ENCODE measurements at places on chromosomes 5 and 9. TPM values are rescaled to one million over a fixed set of nuclear protein-coding genes. Genes with fewer than 3 reads are reported as not detected.

The PCDHGB3 gene
- polyA plus RNA-seq = 2.6 TPM

GRCh38 chr9:134332266-134332665 lies 6.0 kb downstream of the RXRA start:
- no peak for DNase-seq

DNA sequence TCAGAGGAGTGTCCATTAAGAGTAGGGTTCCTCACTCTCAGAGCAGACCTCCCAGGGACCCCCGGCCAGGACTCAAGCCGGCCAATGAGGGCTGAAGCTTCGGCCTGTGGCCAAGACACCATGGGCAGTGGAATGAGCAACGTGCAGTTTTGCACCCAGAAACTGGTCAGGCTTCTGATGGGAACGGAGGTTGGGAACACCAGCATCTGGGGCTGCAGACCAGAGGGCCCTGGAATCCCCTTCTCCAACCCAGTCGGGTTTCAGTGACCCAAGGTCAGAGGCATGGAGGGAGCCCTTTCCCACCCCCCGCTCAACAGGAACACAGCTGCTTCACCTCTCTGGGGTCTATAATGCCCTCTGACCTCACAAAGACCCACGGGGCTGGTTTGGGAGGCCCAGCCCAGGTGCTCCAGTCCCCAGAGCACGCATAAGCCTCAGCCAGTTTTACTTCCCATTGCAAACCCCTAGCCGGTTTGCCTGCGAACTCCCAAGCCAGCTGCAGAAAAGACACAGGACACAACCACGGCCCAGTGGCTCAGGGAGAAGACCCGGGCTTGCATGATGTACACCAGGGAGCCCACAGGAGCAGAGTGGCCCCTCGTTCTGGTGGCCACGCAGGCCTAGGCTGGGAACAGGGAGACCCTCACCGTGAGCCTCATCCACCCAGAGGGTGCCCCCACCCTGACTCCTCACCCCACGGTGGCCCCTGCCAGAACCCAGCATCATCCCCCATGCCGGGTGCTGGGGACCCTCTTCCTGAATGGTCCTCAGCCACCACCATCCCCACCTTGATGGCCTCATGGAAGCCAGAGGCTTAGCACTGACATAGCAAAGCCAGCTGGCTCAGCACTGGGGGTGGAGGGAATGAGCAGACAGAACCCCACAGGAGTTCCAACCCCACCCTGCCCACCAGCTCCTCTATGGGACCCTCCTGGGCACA lies 30.6 kb downstream of the VAV2 start:
- no peak for DNase-seq

The SLC38A9 gene
- polyA plus RNA-seq = 38.3 TPM

DNA sequence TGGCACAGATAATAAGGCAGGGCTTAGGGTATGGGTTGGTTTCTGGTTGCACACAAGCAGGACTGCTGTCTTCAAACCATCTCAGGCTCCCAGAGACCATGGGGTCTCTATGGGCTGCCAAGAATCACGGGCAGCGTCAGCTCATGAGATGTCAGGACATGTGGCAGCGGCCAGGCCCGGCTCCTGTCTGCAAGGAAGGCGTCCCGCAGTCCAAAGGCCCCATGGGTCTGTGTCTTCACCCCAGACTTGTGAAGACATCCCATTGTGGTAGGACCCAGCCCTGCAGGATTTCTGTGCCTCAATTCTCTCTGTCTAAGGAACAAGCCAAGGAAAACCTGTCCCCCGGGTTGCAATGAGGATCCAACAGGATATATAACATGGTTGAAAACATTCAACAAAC lies 32.6 kb downstream of the IPPK start:
- no peak for DNase-seq

DNA sequence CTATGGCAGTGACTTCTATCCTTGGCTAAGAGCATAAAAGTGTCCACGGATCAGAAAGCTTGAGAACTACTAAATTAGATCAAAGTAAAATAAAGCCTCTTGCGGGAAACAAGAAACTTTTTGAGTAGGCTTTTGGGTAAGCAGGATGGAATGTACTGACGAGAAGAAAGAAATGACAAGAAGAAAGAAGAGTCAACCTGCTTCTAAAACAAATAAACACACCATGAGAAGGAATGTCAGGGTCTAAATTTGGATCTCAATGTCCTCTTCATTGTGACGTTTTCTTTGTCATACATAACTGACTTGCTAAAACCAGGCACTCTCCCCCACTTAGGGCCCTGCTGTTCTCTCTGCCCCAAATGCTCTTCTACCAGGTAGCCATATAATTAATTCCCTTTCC lies 290.1 kb upstream of the PTGER4 start:
- DNase-seq = no peak

The ADAM19 gene
- 9.8 TPM for polyA plus RNA-seq

DNA sequence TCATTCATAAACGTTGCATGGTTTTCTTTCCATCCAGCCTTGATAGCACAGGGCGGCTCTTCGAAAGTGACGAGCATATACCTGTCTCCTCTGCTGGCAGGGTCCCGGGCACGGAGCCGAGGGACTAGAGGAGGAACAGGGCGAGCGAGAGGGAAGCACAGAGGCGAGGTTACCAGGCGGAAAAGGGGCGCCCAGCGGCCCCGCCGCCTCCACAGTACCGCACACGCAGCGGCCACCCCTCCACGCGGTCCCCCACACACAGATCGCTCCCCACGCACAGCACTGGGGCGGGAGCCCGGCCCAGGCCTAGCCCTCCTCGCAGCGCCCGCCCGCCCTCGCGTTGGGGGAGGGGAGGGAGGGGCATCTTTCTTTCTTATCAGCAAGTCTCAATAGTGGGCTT lies 296.6 kb upstream of the DAB2 start:
- DNase-seq = no peak

DNA sequence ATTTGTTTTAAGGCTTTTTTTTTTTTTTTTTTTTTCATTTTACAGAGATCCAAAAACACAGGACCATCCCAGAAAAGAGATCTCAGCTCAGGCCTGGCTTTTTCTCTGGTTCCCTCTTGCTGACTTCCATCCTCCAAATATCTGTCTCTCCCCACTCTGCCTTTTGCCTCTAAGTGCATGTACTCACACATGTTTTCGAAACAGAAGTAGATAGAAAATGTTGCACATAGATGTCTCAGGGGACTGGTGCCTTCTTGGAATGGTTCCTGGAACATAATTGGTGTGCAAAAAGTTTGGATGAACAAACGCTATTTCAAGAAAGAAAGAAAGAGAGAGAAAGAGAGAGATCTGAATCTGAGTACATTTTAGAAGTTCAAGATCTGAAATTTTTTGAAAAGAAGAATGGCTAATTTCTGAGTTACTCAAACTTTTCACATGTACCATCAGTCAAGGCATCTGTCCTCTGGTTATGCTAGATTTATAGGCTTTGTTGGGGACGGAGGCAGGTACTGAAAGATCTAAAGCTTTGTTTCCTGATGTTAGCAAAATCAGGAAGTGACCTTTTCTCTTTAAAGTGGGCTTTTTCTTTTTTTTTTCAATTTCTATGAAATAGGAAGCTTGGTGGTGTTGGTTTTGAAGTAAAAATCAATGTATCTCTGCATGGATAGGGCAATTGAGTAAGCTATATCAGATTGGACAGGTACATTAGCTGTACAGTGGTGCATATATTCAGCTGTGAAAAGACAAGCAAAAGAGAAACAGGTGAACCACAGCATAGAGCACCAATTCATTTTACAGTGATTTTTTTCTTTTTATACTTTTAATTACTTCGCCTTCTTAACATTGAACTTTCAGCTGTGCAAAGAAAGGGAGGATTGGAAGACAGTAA lies 8.5 kb upstream of the TNFSF8 start:
- no peak for DNase-seq

DNA sequence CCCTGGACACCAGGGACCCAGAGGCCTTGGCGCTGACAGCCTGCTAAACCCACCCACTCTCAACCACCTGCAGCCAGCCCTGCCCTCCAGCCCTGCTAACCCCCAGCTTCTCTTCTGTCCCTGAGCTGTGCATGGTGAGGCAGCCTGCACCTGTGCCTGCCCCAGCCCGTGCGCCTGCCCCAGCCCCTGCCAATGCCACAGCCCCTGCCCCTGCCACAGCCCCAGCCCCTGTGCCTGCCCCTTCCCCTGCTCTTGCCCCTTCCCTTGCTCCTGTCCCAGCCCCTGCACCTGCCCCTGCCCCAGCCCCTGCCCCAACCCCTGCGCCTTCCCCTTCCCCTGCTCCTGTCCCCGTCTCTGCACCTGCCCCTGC lies 43.3 kb upstream of the IRX4 start:
- DNase-seq = no peak

The GMCL2 gene
- polyA plus RNA-seq = not detected

DNA sequence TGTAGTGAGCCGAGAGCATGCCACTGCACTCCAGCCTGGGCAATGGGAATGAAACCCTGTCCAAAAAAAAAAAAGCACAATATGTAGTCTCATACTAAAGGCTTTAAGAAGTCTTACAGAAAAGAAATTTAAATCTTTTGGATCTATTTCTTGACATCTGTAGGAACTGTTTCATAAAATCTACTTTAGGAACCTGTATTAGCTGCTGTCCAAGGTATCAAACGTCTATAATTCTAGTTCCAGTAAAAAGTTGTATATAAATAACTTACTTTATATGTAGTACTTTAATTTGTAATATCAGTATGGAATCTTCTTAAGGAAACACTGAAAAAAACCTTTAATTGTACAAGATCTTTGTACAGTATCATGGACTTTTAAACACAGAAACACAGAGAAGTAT lies 106.8 kb upstream of the RASGRF2 start:
- DNase-seq = no peak

DNA sequence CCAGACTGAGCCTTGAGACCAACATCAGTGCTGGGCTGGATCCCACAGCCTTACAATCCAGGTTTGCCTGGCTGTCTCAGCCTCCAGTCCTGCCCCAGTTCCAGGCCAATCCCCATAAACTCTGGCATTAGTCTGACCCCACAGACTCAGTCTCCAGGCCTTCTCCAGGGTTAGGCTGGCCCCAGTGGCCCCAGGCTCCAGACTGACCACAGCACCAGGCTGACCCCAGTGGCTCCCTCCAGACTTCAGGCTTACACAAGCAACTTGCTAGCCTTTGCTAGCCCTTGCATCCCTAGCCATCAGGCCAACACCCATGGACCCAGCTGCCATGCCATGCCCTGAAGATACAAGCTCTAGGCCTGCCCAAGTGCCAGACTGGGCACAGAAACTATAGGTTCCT lies 1326.0 kb upstream of the C9orf72 start:
- no peak for DNase-seq

- DNase-seq = no peak
These were observed 91.1 kb downstream of the ANKRD18A start for GRCh38 chr9:38529317-38529716.

DNA sequence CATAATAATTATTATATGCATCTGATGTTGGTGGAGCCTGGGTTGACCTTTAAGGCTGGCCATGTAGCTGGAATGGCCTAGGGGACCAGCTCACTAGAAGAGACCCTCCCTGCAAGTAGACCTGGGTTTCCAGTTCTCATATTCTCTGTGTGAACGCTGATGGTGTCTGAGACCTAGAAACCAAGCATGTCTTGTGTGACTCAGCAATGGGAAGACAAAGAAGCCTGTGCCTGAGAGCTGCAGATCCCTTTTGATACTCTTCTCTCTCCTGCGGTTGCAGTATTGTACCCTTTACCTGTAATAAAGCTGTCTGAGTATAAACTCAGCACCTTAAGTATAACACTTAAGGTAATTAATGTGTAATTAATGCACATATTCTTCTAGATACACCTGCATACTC lies 22.2 kb downstream of the C9orf152 start:
- DNase-seq = no peak

The UNC13B gene
- 26.4 TPM for polyA plus RNA-seq

The SYK gene
- polyA plus RNA-seq = 35.7 TPM

The IL5 gene
- polyA plus RNA-seq = not detected

DNA sequence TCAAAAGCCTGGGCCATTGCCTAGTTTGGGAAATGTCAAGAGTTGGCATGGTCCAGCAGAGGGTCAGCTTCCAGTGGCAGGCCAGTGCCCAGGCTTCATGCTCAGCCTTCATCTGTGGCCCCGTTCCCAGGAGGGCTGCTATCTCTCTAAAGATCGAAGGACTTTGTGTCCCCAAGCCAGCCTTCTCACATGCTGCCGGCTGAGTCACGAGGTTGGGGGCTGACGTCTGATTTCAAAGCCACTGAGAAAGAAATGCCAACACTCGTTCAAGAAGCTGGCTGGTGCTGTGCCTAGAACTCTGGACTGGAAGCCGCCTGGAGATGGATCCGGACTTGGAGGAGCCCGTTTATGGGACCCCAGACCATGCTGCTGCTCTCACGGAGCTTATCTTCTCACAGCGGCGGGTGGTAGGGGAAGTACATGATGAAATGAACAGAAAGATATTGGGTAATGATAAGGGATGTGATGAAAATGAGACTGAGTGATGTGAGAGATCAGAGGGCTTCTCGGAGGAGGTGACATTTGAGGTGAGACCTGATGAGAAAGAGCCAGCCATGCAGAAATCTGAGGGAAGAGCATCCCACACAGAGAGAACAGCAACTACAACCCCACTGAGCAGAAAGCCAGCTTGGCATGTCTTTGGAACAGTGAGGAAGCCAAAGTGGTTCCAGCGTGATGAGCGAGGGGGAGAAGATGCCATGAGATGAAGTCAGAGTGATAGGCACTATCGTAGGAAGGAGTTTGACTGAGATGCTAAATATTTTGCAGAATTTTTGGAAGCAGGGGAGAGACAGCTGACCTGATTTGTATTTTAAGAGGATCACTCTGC lies 54.9 kb upstream of the BOD1 start:
- DNase-seq = no peak

DNA sequence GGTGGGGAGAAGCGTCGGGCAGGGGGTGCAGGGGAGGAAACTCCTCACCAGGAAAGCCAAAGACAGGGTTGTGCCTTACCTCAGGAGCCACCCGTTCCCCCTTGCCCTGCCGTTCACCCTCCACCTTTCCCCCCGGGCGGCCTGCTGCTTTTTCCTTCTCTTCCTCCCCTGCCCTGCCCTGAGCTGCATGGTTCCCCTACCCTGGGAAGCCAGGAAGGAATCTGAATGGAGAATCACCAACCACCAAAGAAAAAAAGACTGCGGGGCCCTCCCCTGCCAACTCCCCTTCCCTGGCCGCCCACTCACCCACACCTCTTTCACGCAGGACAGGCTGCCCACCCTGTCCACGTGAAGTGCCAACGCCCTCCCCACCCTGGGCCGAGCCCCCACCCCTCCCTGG lies 820 bp upstream of the NFX1 start:
- DNase-seq = no peak

GRCh38 chr5:146878476-146879172 lies at the start of gene PPP2R2B:
Gene PPP2R2B, minus strand, starts transcription at chr5:146878757.
- peak; percentile 38 for DNase-seq

- no peak for DNase-seq
These were observed 133.1 kb downstream of the GABBR2 start for GRCh38 chr9:98575379-98576346.

The AK1 gene
- 44.0 TPM for polyA plus RNA-seq

All from renal pelvis (tissue), 12 donors.